ENCODE measurements at places on chromosomes 4 and X. TPM values are rescaled to one million over a fixed set of nuclear protein-coding genes. Genes with fewer than 3 reads are reported as not detected.

- no peaks in the 10 kb centered on the region for H3K4me1 ChIP-seq
- no peaks in the 10 kb centered on the region for H3K36me3 ChIP-seq
- H3K27ac ChIP-seq = no peak overlapping the region
- H3K4me3 ChIP-seq = no peak overlapping the region
- DNase-seq = no peak
Observed at GRCh38 chr4:35038079-35038805, 1206.1 kb downstream of the ARAP2 start.

- no peaks in the 10 kb centered on the region for H3K4me1 ChIP-seq
- no peak overlapping the region for H3K4me3 ChIP-seq
- DNase-seq = no peak
- no peaks in the 10 kb centered on the region for H3K27me3 ChIP-seq
- H3K27ac ChIP-seq = no peak overlapping the region
Observed at GRCh38 chrX:65407157-65407626, 127.4 kb downstream of the LAS1L start.

- DNase-seq = no peak
- no peaks in the 10 kb centered on the region for H3K36me3 ChIP-seq
- 0 out of 2 replicates have a peak, but pooled peaks cover 1% of the 10 kb centered on the region for H3K27me3 ChIP-seq
- no peaks in the 10 kb centered on the region for H3K4me1 ChIP-seq
- no peak overlapping the region for H3K4me3 ChIP-seq
Observed at GRCh38 chr4:37879365-37879764, 11.5 kb upstream of the TBC1D1 start.

Gene GABRQ
- total RNA-seq = not detected

DNA sequence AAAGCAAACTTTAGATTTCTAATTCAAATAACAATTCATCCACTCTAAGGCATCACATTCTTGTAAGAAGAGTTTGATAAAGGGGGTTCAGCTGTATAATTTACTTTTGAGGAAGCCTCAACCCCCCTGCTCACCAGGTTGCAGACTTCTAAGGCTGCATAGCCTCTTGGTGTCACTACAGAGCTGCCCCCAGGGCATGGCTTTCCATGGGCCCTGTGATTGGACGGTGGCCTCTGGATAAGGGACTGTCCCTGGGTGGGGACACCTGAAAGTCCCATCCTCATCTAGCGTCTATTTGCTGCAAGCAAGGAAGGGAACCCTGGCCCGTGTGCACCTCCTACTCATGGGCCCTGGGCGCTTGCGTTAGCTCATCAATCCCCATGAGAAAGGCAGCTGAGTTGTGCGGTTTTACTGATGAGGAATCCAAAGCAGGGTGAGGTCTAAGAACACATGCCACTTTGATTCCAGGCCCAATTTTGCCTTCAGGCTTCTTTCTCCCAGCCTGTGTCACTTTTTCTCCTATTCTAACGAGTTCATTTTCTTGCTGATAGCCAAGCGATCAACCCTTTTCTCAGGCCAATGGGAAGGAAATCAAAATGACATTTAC, 51.8 kb downstream of the SCML1 start:
- H3K27ac ChIP-seq = no peak overlapping the region
- no peak overlapping the region for H3K4me3 ChIP-seq
- no peaks in the 10 kb centered on the region for H3K36me3 ChIP-seq
- no peak for DNase-seq
- peaks cover 1% of the 10 kb centered on the region for H3K27me3 ChIP-seq
- H3K4me1 ChIP-seq = no peaks in the 10 kb centered on the region

- peak overlapping the region; percentile 82 for H3K4me3 ChIP-seq
- DNase-seq = no peak
- no peaks in the 10 kb centered on the region for H3K36me3 ChIP-seq
- H3K4me1 ChIP-seq = no peaks in the 10 kb centered on the region
- H3K27ac ChIP-seq = no peak overlapping the region
Observed at GRCh38 chrX:154751203-154751668, 359 bp upstream of the GAB3 start.

Gene PWWP3B
- not detected for total RNA-seq

DNA sequence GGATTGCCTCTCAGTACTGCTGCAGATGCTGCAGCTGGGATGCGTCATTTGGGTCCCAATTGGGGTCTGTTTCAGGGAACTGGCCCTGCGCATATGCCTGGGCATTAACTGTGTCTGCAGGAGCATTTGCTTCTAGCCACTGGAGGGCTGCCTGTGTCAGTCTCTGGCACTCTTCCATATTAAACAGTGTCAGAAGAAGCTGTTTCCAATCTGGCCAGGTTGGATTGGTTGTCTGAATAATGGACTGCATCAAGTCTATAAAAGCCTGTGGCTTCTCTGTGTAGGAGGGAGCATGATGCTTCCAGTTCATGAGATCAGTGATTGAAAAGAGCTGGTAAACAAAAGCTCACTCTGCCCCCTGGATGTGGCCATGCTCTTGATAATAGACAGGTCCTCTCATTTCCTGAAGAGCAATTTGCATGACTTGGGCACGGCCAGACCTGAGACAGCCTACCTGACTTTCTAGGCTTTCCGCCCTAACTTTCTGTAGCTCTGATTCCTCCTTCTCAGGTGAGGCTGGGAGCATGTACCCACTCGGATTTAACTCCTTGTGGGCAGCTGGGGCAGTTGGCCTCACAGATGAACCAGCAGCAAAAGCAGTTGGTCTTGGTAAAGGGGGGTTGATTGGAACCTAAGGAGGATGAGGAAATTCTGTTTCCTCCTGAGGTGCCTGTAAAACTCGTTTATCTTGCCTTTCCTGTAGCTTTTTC, 29.2 kb downstream of the SULT1E1 start:
- H3K27me3 ChIP-seq = no peaks in the 10 kb centered on the region
- H3K27ac ChIP-seq = no peak overlapping the region
- DNase-seq = no peak
- H3K4me1 ChIP-seq = no peaks in the 10 kb centered on the region

- no peak for DNase-seq
- no peaks in the 10 kb centered on the region for H3K27me3 ChIP-seq
- H3K4me3 ChIP-seq = no peak overlapping the region
- H3K4me1 ChIP-seq = no peaks in the 10 kb centered on the region
- no peaks in the 10 kb centered on the region for H3K36me3 ChIP-seq
- no peak overlapping the region for H3K27ac ChIP-seq
Observed at GRCh38 chr4:172055498-172055897, 242.3 kb downstream of the GALNTL6 start.

DNA sequence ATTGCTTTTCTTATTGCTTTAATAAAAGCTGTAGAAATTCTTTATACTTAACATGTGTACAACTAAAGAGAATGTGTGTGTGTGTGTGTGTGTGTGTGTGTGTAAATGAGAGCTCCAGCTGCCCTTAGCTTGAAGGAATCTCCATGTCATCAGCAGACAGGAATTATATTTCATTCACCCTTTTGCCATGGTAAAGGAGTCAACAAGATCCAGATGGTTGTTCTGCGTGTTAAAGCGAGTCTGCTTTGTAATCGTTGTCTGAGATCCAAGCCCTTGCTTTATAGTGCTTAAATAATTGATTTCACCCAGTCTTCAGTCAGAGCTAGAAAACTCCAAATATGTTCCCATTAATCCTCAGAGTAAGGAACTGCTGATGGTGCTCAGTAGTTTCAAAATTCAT, 285.5 kb downstream of the PDGFC start:
- peak; percentile 93 for DNase-seq
- H3K4me3 ChIP-seq = no peak overlapping the region
- no peaks in the 10 kb centered on the region for H3K27me3 ChIP-seq
- no peaks in the 10 kb centered on the region for H3K36me3 ChIP-seq
- no peaks in the 10 kb centered on the region for H3K4me1 ChIP-seq

- H3K4me3 ChIP-seq = no peak overlapping the region
- no peaks in the 10 kb centered on the region for H3K4me1 ChIP-seq
- H3K27ac ChIP-seq = no peak overlapping the region
- no peaks in the 10 kb centered on the region for H3K36me3 ChIP-seq
- H3K27me3 ChIP-seq = peaks cover 2% of the 10 kb centered on the region
- no peak for DNase-seq
Observed at GRCh38 chrX:46823481-46823880, 13.4 kb upstream of the RP2 start.

DNA sequence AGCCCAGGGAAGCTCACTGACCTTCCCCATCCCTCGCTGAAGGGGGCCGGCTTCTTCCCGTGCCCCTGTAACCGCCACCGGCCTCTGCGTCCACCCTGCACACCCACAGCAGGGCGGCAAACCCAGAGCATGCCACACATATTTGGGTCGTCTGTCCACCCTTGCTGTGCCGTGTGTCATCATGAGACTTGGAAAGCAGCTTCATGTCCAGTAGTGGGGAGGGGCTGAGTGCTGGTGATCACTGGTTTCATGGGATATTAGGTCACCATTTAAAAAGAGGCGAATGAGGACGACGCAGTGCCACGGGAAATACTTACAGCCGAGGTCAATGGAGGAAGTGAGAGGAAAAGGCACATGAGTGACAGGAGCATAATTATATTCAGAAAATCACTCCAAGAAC, 74.8 kb downstream of the HTRA3 start:
- no peak for DNase-seq
- H3K27ac ChIP-seq = no peak overlapping the region
- peaks cover 13% of the 10 kb centered on the region for H3K27me3 ChIP-seq
- no peak overlapping the region for H3K4me3 ChIP-seq
- H3K4me1 ChIP-seq = peaks cover 4% of the 10 kb centered on the region

GRCh38 chr4:127400731-127401346, 231.9 kb upstream of the INTU start:
- peak; percentile 83 for DNase-seq
- H3K27ac ChIP-seq = no peak overlapping the region
- H3K4me3 ChIP-seq = no peak overlapping the region
- H3K36me3 ChIP-seq = no peaks in the 10 kb centered on the region

DNA sequence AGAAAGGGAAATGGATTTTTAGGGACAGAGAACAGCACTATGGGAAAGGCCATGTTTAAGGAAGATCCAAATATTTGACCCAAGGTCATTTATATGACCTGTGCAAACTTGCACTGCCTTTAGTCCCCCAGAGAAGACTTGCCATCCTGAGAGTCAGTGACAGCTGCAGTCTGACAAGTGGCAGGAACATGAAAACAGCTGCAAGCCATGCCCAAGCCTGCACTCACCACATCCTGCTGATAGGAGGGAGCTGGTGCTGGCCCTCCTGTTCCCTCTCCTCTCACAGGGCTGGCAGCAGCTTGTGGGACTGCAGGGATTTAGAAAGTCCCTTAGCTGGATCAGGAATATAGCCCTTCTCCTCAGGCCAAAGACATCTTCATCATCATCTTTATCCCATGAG, 187.7 kb downstream of the RAP1GDS1 start:
- no peak overlapping the region for H3K4me3 ChIP-seq
- no peaks in the 10 kb centered on the region for H3K36me3 ChIP-seq
- H3K4me1 ChIP-seq = peaks cover 3% of the 10 kb centered on the region
- no peak overlapping the region for H3K27ac ChIP-seq

DNA sequence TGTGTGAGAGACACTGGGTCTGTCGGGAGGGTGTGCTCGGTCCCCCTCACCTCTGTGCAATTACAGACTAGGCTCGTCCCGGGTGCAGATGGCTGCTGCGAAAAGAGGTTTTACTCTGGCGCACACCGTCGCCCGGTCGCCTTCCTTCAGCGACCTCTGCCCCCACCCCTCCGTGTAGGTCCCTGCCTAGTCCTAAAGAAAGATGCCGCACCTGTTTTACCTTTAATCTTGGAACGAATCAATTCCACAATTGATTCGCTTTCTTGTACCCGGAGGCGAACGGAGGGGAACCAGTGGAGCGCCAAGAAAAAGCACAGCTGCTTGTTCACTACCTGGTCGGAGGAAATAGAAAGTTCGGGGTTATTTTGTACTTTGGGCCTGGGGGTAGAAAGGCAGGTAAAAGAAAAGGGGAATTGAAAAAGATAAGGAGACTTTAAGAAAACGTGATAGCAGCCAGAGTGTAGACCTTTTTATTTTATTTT, 1.2 kb downstream of the NPNT start:
- no peak overlapping the region for H3K27ac ChIP-seq
- H3K4me1 ChIP-seq = no peaks in the 10 kb centered on the region
- H3K27me3 ChIP-seq = peaks cover 50% of the 10 kb centered on the region
- H3K4me3 ChIP-seq = no peak overlapping the region
- H3K36me3 ChIP-seq = no peaks in the 10 kb centered on the region

DNA sequence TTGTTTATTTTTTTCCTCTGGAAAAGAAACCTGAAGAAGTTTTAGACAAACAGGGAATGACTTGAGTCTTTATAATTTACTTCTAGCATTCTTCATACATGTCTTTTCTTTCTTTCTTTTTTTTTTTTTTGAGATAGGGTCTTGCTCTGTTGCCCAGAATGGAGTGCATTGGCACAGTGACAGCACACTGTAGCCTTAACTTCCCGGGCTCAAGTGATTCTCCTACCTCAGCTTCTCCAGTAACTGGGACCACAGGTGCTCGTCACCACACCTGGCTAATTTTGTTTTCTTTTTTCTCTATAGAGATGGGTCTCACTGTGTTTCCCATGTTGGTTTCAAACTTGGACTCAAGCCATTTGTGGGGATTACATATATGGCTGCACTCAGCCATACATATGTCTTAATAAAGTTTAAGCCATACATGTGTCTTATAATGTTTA, 71.8 kb downstream of the RAPGEF2 start:
- peaks cover 15% of the 10 kb centered on the region for H3K4me1 ChIP-seq
- no peaks in the 10 kb centered on the region for H3K27me3 ChIP-seq
- no peaks in the 10 kb centered on the region for H3K36me3 ChIP-seq
- H3K27ac ChIP-seq = no peak overlapping the region

Gene KDR
- not detected for total RNA-seq

DNA sequence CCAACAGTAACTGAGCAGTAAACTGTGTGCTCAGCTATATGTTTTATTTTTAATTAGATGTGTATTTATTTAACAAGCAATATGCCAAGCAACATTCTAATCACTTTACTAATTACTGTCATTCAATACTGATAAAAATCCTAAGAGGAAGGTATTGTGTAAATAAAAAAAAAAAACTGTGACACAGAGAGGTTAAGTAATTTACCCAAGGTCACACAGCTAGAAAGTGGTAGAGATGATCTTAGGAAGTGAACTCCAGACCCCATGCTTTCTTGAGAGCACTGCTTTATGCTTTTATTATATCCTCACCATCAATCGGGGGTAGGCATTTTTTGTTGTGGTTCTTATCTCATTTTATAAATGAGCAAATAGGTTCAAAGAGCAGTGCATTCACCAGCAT, 417.1 kb downstream of the RAB28 start:
- no peaks in the 10 kb centered on the region for H3K36me3 ChIP-seq
- H3K4me3 ChIP-seq = no peak overlapping the region
- H3K27me3 ChIP-seq = no peaks in the 10 kb centered on the region
- no peaks in the 10 kb centered on the region for H3K4me1 ChIP-seq

DNA sequence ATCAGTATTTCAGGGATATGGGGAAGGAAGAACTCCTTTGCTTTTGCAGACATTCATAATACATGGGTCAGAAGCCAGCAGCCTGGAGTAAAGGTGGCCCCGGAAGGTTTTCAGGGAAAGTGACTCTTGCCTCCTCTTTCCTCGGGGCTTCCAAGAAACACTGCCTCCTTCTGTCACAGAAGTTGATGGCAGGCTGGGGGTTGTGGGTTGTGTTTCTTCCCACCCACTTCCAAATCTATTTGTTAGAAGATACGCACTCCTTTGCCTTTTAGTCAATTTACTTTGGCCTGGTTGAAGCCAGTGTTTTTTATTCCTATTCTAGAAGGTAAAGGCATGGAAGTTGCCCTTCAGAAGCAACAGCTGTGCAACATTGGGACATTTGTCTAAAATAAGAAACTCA, 19.7 kb downstream of the KIT start:
- H3K4me1 ChIP-seq = no peaks in the 10 kb centered on the region
- no peak overlapping the region for H3K4me3 ChIP-seq
- DNase-seq = no peak
- H3K36me3 ChIP-seq = no peaks in the 10 kb centered on the region

Gene CXCL11
- total RNA-seq = under 0.01 TPM

- H3K4me3 ChIP-seq = no peak overlapping the region
- H3K27ac ChIP-seq = no peak overlapping the region
- no peaks in the 10 kb centered on the region for H3K36me3 ChIP-seq
- no peaks in the 10 kb centered on the region for H3K27me3 ChIP-seq
Observed at GRCh38 chr4:26325191-26325590, 4.4 kb downstream of the RBPJ start.

Measured in IMR-90 (cell line).